ENCODE measurements at places on chromosomes 12 and 14.

DNA sequence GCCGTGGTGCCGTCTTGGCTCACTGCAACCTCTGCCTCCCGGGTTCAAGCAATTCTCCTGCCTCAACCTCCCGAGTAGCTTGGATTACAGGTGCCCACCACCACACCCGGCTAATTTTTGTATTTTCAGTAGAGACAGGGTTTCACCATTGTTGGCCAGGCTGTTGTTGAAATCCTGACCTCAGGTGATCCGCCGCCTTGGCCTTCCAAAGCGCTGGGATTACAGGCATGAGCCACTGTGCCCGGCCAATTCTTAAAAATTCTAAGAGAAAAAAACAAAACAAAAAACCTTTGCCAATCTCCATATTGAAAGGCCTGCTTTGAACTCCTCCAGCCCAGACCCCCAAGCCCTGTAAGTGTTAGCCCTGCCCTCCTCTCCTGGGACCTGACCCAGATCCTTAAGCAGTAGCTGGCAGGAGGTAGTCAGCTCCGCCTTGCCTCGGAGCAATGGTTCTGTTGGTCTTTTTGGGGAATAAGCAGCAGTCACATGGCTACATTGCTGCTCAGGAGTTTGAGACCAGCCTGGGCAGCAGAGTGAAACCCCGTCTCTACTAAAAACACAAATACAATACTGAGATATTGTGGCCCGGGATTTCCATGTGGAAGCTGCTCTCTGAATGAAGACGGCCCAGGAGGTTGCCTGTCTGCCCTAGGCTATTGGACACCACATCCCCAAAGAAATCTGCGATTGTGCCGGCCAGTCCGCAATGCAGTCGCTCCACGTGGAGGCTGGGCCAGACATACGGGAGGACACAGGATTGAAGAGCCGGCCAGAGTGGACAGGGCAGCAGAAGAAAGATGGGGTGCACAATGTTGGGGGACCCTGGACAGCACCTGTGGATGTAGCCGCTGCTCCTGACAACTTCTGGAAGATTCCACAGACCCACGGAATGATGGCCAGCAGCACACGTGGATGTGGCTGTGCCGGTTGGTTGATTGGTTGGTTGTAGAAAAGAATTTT lies 28.8 kb upstream of the BEGAIN start:
- DNase-seq, result no peak

DNA sequence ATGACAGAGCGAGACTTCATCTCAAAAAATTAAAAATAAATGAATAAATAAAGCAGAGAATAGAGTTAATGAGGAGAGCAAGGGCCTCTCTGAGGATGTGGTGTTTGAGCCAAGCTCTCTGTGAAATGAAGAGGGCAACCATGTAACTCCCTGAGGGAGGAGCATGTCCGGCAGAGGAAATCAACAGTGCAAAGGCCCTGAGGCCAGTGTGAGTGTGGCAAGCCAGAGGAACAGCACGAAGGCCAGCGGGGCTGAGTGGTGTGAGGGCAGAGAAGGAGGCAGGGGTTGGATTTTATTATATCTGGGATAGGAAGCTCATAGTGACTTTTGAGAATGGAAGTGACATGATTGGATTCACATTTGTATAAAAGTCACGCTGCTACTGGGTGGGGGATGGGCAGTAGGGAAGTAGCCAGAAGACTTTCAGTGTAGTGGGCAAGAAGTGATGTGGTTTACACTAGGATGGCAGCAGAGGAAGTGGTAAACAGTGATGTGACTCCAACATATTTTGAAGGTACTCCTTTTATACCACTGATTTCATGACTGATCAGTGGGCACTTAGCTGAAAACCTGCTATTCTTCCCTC lies 10.3 kb upstream of the LRP1-AS start:
- DNase-seq, result no peak

DNA sequence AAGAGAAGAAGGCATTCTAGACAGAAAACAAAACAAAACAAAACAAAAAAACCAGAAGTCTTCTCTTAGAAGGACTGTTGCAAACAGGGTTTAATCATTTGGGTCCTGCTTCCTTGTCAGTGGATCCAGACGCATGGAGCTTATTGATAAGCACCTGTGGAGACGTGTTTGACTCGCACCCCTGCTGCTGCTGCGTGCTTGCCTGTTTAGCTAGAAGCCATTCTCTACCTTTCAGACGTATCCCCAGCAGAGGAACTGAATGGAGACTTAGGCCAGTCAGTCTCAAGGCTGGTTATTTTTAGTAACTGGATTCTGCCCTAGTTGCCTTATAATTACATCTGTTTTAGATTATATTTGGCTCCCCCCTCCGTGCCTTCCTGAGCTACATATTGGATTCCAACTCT lies 186.1 kb upstream of the EEA1 start:
- no peak for DNase-seq

DNA sequence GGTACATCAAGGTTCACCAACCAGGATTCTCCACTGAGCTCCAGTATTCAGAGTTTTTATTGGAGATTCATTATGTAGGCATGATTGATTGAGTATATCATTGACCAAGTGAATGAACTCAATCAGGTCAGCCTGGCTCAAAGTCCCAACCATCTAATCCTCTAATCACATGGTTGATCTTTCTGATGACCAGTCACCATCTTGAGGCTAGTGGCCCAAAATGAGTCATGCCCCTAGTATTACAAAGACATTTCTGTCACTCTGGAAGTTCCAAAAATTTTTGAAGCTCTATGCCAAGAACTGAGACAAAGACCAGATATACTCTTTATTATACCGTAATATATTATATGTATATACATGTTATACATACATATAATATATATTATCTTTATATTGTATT lies 75.9 kb upstream of the ATF7IP start:
- DNase-seq, result no peak

GRCh38 chr12:55789171-55789570 lies 28.4 kb downstream of the SARNP start:
- DNase-seq, result no peak

GRCh38 chr14:71261206-71261605 lies 353.9 kb downstream of the PCNX1 start:
- DNase-seq, result no peak

DNA sequence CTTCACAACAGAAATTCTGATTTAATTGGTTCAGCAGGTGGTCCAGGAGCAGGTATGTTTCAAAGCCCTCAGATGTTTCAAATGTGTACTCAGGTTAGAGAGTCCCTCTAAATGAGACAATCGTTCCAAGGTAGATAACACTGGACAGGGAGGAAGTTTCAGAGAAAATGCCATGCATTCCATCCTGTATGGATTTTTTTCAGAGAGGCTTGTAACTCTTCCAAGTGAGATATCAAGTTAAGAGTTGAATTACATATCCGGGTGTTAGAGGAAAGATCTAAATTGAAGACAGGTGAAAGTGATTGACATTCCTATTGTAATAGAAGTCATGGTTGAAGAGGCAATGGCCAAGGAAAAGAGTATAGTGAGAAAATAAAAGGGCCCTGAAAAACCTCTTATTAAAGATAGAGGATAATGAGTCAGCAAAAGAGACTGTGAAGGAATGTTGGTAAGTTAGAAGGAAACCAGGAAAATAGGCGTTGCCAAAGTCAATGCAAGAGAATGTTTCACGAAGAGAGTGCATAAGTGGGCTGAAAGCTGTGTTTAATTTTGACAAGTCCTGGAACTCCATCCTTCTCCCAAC lies 105.8 kb downstream of the BMP4 start:
- DNase-seq, result no peak

GRCh38 chr12:104750061-104750460 lies 208.0 kb downstream of the SLC41A2 start:
- no peak for DNase-seq

DNA sequence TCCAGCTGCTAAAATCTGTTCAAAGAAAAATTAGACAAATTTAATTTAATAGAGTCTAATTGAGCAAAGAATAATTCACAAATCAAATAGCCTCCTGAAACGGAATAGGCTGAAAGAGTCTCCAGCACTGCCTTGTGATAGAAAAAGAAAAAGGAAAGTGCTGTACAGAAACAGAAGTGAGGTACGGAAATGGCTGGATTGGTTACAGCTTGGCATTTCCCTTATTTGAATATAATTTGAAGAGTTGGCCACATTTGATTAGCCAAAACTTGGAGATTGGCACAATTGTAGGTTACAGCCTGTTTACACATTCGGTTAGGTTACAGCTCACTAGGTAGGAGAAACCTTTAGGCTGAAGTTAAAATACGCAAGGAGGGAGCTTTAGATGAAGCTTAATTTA lies 24.8 kb upstream of the PCED1B start:
- no peak for DNase-seq

DNA sequence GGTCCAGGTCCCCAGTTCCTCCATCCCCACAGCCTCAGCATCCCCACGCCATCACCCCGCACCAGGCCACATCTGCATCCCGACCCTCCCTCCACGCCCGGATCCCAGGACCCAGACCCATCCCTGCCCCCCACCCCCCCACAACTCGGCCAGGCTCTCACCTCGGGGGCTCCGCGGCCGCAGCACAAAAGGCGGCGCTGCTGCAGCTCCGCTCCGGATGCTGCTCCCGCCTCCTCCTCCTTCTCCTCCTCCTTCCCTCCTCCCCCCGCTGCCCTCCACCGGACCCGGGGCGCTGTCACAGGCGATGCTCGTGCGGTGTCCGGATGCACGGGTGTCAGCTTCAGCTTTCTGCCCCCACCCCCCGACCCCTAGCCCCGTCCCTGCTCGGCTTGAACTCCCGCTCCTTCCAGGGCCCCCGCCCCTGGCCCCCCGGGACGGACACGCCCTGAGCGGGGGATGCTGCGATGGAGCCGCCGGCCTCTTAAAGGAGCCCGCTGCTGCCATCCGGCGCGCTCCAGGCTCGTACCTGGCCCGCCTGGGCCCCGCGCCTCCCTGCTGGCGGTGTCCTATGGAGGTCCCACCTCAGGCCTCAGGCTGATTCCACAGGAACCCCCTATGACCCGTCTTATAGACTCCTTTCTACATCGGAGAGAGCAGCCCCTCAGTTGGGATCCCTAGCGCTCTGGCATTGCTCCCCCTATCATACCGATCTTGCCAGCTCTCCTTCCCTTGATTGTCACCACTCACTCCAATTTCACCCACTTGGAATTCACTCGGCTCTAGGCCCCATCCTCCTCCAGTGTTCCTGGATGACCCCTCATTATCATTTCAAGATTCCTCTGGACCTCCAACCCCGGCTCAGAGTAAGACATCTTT lies at the start of gene MAP3K12:
MAP3K12 (minus strand) TSS at position 193 of the 876 bp plus-strand sequence. CDS start 12,067 bp downstream, outside the sequence.
- DNase-seq, result peak; percentile 83

DNA sequence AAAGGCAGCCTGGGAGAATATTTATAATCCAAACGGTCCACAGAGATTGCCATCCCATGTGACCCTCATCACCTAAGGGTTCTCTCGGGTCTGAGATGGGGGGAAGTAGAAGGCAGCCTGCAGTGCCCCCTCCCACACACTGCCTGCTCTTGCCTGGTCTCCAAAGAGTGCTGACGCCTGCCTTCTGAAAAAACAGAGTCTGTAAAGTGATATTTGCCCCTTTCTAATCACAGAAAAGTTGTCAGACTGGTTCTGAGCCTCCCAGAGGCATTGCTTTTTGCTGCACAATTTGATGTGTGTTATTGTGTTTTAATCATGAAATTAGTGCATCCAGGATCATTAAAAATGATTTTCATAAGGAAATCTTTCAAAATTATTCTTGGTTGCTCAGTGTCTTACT lies 59.2 kb downstream of the TMEM30B start:
- no peak for DNase-seq

DNA sequence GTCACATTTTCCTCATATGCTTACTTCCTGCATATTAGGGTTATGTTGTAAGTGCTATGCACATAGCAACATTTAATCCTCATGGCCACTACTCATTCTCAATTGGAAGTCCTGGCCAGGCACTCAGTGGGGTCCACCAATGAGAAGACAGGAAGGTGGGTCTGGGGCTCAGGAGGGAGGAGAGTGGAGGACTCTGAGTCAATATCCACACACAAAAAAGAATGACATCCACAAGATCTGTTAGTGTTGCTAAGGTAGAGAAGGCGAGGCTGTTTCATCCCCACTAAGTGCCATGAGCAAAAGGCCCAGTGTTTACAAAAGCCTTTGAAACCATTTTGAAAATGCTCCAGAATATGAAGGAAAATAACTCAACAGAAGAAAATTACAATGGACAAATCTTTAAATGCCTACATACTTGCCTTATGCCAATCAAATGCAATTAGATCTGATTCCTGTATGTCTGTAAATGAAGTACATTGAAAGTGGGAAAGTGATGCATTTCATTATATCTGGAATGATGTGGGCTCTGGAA lies 53.9 kb downstream of the EID3 start:
- no peak for DNase-seq

- DNase-seq, result no peak
Measured at GRCh38 chr12:125688223-125688622, 623.0 kb downstream of the AACS start.

- no peak for DNase-seq
Measured at GRCh38 chr12:26845057-26845666, 12.2 kb upstream of the ITPR2 start.

DNA sequence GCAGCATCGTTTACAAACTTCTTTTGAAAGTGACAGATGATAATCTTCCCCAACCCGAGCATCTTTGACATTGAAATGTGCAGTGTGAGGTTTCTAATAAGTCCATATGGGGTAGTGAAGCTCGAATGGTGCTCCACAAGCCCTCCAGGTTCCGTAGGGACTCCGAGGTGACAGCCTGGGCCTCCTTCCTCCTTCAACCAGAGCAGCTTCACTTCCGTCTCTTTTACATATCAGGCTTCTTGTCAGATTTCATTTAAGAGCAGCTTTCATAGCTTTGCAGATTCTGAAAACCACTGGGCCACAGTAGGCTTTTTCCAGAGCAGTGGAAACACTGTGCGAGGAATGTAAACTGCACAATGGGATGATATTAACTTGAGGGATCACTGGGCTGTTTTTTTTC lies 103.6 kb upstream of the CPM start:
- DNase-seq, result no peak

- DNase-seq, result no peak
Measured at GRCh38 chr14:65210118-65210821, 108.0 kb upstream of the MAX start.

DNA sequence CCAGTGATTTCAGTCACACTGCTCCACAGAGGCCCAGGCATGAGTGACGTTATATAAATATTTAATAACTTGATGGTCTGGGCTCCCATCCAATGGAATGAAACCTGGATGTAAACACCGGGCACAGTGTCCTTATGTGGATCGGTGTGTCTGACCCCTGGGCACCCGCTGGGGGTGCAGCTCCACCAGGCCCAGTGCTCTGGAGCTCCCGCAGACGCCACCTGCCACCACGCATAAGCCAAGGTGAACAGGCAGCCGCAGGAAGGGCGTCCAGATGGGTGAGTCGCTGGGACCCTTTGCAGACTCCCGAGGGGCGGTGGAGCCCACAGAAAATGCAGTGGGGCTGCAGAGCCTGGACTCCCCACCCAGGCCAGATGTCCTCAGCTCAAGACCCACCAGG lies 121.6 kb downstream of the SCARB1 start:
- DNase-seq, result no peak

- no peak for DNase-seq
Measured at GRCh38 chr12:3532931-3533702, 42.1 kb downstream of the PRMT8 start.

DNA sequence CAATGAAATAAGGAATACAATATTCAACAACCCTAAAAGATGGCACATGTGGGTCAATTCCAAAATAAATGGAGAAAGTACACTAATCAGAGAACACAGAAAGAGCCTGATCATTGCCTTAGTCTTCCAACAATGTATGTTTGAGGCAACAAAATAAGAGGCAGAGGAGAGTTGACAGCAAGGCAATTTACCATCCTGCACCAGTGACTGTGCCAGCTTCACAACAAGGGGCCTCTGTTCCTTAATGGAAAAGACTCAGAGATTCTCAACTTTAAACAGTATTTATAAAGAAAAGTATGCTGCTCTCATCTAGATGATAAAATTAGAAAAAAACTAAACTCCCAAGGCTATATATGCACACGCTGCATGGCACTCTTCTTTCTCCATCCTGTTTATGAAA lies 25.9 kb downstream of the EPS8 start:
- no peak for DNase-seq
